Activated T-helper 9 cell treated with anti-CD3 and anti-CD28 coated beads, Interleukin-2, amount 50 U/mL, for 16 hours (primary cell): ENCODE measurements at places on chromosomes 4 and X.

DNA sequence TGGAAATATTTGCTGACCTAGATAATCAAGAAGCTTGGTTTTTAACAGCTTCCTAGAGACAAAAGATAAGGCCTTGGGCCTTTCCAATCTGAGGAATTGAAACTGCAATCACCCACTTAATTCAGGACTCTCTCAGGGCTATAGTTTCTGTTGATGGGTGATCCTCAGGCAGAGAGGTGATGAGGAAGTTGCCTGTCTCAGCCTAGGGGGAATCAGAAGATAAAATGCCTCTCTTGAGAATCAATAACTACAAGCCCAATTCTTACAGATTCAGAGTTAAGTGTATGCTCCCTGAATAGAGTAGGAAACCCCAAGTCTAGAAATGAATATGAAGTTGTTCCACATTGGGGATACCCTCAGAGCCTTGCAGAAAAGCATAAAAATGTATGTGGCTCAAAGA, 45.5 kb downstream of the NFKB1 start:
- no peak for DNase-seq

DNA sequence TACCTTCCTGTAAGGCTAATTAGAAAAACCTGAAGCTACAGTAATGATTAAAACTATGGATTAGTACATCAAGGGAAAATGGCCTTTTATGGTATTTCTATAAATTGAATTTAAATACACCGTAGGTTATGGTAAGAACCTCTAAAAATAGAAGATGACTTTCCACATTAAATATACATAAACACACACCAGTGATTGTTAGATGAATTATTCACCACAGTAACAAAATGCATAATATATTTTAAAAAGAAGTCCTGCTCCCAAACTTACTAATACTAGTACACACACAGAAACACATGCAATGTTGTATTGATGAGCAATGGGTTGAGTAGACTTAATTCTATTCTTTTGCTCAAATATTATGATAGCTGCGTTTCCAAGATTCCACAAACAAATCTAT, 277.9 kb upstream of the ANKRD50 start:
- DNase-seq, result no peak

GRCh38 chr4:138301536-138301935, 59.4 kb upstream of the SLC7A11 start:
- DNase-seq, result no peak

- no peak for DNase-seq
Measured at GRCh38 chr4:89657931-89658700, 178.8 kb downstream of the SNCA start.

DNA sequence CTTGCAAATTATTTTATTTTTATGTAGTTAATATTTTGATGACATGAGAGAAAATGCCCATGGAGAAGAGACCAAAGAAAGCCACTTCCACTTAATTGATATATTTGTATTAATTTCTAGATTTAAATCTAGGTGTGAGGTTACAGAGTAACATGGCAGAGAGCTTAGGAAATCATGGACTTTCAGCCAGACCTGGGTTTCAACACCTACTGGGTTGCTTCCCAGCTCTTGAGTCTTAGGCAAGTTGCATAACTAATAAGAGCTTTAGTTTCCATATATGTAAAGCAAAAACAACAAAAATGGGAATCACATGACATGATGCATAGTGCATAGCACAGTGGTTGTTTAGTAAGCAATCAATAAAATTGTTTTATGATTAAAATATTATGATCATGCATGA, 413.3 kb downstream of the CCSER1 start:
- DNase-seq, result no peak

- no peak for DNase-seq
Measured at GRCh38 chr4:80831383-80832361, 198.8 kb upstream of the BMP3 start.

GRCh38 chrX:133214301-133214700, 3.9 kb downstream of the TFDP3 start:
- no peak for DNase-seq

DNA sequence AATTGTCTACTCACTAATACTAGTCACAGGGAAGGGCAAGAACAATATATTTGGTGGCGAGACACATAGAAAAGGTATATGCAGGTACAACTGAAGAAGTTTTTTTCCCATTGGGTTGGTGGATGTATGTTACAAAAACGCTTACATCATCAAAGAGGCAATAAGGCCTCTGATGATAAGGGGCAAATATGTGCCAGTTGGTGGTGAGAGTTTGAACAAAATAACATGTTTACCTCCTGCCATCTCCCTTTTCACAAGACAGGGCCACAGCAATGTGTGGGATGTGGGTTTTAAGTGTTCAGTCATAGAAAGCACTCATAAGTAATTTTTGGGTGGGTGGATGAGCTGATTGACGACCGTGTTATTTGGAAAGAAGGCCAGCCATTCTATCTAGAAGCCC, 41.7 kb downstream of the PAGE2 start:
- DNase-seq, result no peak

- no peak for DNase-seq
Measured at GRCh38 chr4:120753854-120754253, 168.7 kb downstream of the PRDM5 start.

- DNase-seq, result no peak
Measured at GRCh38 chr4:153159728-153160221, 44.5 kb upstream of the TRIM2 start.
